ENCODE measurements at places on chromosomes 2 and 18.

GRCh38 chr2:166234112-166234846 lies 106.5 kb upstream of the SCN1A start:
- no peak for DNase-seq

- DNase-seq, result no peak
Measured at GRCh38 chr18:48810805-48811204, 140.0 kb downstream of the SMAD7 start.

DNA sequence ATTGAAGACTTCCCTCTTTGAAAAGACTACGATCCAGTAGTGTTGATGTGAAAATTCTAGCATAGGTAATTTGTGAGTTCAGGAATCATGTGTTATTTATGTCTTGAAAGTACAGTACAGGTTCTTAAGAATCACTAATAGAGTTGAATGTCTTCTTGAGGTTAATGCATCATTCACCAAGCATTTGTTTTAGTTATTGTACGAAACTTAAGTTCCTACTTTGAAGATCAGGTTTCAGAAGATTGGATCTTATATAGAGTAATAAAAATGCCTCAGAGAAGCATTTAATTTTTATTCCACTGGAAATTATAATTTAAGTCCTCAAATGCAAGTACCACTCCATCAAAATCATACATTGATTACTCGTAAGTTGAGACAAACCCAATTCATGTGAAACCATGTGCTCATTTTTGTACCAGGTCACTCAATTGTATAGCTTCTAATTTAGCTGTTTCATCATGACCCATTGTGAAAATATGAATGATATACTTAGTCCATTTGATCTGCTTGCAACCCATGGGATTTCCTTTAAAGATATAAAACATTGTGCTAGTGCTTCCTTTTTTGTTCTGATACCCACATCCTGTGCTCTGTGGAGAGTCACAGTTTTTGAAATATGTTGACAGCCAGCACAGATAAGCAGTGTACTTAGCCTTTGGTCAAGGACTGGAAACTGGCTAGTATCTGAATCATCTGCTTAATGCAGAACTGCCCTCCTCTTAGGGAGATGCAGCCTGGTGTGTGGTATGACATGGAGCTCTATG lies 22.5 kb upstream of the RAB27B start:
- DNase-seq, result no peak

GRCh38 chr2:177753682-177754491 lies 318.7 kb downstream of the PDE11A start:
- DNase-seq, result no peak

- no peak for DNase-seq
Measured at GRCh38 chr18:49668574-49669275, 106.9 kb downstream of the LIPG start.

DNA sequence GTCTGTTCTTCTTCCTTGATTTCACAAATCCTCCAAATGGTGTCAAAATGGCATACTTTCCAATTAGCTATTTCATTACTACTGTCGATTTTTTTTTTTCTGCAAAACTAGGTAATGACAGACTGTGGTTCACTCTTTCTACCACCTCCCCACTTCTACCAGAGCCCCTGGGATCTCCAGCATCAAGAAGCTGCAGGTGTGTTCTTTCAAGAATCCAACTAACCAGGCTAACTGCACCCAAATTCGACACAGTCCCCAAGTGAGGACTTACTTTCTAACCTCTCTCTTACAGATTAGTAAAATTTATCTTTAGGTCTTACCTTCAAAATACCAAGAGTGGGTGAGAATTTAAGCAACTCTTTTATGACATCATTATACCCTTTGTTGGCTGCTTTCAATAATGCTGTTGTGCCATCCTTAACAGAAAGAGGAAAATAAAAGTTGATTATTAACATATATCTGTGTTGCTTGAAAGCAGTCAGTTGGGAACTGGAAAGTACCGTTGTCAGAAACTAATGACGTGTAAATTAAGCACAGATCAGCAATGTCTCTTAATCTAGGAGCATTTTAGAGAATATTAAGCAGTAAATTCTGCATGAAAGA lies 31.2 kb upstream of the NPC1 start:
- no peak for DNase-seq

DNA sequence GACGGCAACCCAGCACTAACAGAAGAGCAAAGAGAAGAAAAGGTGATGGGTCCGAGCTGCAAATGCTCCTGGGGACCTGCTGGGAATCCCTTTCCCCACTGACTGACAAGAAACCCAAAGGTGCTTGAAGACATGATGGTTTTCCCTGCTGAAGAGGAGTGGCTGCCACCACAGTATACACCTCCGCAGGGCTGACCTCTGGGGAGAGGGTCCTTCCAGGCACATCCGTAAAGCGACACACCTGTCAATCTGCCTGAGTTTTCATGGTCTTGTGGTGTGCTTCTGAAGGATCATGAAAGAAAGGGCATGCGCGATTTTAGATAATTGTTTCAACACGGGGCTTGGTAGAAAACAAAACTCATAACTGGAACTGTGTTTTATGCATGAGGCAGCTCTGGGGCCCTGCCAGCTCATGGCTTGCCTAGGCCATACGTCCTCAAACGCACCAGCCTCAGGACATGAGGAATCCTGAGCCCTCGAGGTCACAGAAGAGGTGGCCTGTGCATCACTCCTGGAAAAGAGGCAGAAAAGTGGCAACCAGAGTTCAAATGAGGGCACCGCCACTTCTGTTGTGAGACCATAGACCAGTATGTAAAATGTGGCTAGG lies 51.8 kb downstream of the SERTAD2 start:
- no peak for DNase-seq

- DNase-seq, result no peak
Measured at GRCh38 chr2:16209799-16210198, 269.4 kb downstream of the MYCN start.

DNA sequence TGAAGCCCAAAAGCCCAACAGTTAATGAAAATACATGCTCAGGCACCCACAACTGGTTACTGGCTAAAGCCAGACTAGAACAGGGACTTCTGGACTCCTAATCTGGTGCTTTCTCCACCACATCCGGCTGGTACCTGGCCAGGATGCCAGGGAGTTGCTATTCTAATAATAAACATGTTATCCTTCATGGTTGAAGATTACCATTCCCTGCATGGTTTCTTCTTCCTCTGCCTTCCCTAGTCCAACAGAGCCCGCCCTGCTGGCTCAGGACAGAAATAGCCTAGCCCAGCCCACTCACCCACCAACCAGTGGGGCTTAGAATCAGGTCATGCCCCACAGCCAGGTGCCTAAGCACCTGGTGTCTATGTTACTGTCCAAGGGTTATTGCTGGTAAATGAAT lies 184.2 kb downstream of the TMEM247 start:
- DNase-seq, result no peak

- no peak for DNase-seq
Measured at GRCh38 chr2:207975921-207976320, 49.4 kb downstream of the PLEKHM3 start.

DNA sequence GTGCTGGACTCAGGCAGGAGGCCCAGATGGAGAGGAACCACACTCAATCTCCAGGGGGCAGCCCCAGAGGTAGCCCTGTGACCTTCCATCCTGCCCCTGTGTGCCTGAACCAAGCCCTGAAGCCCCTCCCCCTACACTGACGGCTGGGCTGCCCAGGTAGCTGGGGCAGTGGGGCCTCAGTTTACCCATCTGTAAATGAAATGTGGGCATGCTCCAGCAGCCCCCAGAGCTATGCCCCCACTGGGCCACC lies 15.8 kb downstream of the CROCC2 start:
- DNase-seq, result no peak

DNA sequence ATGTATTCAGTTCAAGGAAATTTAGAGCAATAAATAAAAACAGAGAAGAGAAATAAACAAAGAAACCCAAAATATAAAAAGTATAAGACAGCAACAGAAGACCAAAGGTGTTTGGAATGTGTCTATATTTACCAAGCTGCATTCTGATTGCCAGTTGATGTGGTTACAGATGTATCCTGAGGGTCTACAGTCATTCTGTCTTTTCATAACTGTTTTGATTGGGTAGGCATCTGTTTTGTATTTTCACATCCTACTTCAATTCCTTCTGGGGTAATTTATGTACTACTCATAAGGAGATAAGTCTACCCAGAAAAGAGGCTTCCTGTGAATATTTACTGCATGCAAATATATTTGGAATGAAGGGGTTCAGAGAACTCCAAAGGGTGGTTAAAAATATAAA lies 596.8 kb upstream of the GCFC2 start:
- DNase-seq, result no peak

DNA sequence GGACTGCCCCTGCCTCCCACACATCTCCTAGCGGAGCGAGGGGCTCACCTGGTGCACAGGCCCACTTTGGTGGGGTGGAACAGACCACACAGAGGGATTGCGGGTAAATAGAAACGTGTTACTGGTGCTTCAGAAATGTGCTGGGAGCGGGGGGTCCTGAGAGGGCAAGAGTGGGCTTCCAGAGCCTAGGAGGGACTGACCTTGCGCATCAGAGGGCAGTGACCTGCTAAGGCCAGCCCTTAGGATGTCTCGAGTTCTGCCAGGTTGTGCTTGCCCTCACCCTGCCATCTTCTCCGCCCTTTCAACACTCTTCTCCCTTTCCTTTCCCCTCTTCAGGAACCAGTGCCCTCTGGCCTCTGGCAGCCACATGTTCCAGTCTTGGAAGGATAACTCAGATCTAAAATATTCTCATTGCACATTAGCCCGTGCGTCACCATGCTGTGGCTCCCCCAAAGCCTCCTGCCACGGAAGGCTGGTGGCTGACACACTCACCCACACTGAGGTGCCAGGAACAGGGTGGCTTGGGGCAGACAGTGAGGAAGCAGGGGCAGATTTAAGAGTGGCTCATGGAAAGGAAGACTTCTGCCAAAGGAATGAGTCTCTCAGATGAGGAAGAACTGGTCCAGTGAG lies 89.6 kb downstream of the MCFD2 start:
- no peak for DNase-seq
